Mucosa of descending colon (tissue), 3 donors: ENCODE measurements at places on chromosomes 12 and 14. TPM values are rescaled to one million over a fixed set of nuclear protein-coding genes. Genes with fewer than 3 reads are reported as not detected.

DNA sequence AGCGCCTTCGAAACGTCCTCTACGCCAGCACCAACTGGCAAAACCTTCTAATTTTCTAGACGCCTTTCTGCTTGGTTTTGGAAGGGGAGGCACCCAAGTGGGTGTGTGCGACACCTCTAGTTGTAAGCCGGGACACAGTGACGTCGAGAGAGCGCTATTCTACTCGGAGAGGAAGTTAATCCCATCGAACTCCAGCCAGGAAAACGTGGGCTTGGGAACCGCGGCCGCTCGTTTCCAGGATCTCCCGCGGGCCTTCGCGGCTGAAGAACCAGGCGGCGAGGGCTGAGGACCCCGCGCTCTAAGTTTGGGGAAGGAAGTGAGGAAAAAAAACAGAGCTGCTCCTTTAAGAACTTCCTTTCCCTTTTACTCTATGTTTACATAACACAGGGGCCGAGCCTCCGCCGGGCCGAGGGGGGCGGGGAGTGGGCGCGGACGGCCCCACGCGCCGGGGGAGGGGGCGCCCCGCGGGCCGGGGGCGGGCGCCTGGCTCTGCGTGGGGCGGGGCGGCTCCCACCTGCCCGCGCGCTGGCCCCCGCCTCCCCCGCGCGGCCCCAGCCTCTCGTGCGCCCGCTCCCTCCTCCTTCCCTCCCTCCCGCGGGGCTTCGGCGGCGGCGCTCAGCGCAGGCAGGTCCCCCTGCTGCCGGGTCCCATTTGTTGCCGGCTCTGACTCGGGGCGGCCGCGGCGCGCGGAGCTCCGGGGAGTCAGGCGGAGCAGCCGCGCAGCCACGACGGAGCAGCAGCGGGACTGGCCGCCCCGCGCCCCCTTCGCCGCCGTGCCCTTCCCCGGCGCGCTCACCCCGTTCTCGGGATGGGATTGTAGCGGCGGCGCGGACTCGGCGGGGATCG is at the start of gene PELI2:
Gene PELI2, plus strand, starts transcription at position 647 of the 846 bp plus-strand sequence. CDS start 250 bp downstream, outside the sequence.
- DNase-seq = peak; percentile 73

- no peak for DNase-seq
Measured at GRCh38 chr12:98754095-98754494, 109.0 kb downstream of the APAF1 start.

SAMD15 gene
- total RNA-seq = 0.43 TPM

DNA sequence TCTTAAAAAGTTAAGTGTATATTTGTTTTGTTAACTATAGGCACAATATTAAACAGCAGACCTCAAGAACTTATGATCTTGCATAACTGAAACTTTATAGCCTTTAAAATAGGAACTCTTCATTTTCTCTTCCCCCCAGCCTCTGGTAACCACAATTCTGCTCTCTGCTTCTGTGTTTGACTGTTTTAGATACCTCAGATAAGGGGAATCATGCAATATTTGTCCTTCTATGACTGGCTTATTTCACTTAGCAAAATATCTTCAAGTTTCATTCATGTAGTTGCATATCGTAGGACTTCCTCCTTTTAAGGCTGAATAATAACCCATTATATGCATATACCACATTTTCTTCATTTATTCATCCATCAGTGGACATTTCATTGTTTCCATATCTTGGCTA is 131.3 kb downstream of the PTPRO start:
- no peak for DNase-seq

DNA sequence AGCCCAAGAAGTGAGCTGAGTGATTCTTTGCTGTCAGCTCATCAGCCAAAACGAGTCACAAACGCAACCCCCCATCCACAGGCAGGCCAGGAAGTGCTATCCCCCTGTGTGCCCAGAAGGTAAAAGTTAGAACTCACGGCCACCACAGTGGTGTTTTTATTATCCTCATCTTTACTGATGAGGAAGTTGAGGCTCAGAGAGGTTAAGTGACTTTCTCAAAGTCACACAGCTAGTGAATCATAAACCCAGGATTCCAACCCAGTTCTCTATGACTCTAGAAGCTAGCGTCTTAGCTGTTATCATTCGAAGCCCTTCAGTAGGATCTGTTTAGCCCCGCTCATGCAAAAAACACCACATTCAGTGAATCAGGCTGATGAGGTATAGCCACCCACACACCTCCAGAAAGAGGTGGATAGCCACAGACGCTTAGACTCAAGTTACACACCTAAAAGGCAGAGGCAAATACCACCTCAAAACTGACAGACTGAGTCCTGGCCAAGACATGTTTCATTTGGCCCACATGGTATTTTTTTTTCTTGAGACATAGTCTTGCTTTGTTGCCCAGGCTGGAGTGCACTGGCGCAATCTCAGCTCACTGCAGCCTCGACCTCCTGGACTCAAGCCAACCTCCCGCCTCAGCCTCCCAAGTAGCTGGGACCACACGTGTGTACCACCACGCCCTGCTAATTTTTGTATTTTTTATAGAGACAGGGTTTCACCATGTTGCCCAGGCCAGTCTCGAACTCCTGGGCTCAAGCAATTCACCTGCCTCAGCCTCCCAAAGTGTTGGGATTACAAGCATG is 100.7 kb downstream of the SCARB1 start:
- DNase-seq = no peak

KCNA5 gene
- total RNA-seq = 0.20 TPM

CCDC60 gene
- 3.5 TPM for total RNA-seq

C12orf57 gene
- 175 TPM for total RNA-seq

GRCh38 chr12:54612225-54612750 is 22.4 kb downstream of the LACRT start:
- no peak for DNase-seq

PTCSC3 gene
- not detected for total RNA-seq

SMCO2 gene
- total RNA-seq = not detected

TOMM20L gene
- not detected for total RNA-seq

- peak; percentile 49 for DNase-seq
Measured at GRCh38 chr12:122825773-122826724, 9.2 kb upstream of the HIP1R start.

KRT73 gene
- total RNA-seq = not detected

FOXG1 gene
- total RNA-seq = not detected

DNA sequence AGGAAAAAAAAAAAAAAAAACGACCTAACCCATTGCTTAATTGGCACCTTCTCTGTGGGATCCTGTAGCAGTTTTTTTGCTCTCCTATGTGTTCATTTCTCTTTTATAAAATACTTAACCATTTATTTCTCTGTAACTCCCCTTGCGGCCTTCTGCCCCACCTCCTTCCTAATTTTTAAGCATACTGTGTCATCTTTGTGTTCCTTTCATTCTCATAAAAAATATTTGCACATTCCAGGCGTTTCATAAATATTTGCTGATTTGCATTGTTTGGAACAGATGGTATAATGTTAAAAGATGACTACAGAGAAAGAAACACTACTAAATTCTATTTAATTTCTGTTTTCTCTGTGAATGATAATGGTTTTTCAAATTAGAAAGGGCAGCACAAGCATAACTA is 77.9 kb downstream of the NPAS3 start:
- DNase-seq = no peak

DNA sequence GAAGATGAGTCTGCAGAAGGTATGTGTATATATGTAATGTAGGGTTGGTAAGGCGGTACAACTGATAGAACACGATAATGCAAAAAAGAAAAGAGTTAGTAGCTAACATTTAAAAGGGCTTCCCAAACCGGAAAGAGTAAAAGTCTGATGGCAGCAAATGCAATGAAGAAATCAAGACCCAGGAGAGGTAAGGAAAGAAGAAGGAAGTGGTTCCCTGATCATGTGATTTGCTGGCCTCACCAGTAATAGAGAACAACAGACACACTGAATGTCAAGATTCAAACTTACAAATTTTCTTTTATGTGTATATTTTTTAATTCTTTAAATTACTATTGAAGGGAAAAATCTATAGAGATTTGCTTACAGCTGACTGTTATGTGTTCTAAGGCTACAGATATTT is 18.4 kb downstream of the ZFC3H1 start:
- DNase-seq = no peak

DNA sequence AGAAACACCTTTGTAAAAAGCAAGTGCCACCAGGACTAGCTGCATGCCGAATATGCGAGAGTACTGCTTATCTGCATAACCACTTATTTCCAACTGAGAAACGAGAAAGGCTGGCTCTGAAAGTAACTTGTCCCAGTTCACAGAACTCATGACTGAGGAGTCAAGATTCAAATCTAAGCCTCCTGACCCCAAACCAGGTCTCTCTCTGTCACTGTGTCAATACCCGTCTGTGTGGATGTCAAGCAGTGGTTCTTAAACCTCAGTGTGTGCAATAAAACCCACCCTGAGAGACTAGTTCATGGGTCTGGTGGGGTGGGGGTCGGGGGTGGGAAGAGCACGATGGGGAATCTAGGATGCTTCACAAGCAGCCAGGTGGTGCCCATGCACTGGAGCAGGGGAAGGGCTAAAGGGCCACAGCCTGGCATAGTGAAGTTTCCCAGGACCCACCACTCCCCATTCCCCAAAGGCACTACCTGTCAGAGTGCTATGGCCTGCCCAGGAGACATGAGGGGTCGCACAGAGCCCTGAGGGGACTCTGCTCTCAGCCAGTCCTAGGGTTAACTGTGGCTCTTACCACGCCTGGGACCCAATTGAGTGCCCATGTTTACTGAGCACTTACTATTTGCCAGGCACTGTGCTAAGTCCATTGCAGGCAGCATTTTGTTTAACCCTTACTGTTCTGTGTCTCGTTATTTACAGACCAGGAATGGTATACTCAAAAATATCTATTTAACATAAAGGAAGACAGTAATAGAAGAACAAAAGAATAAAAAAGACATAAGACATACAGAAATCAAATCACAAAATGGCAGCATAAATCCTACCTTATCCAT is 33.4 kb upstream of the PNMA1 start:
- no peak for DNase-seq

ADAM21 gene
- total RNA-seq = not detected

DNA sequence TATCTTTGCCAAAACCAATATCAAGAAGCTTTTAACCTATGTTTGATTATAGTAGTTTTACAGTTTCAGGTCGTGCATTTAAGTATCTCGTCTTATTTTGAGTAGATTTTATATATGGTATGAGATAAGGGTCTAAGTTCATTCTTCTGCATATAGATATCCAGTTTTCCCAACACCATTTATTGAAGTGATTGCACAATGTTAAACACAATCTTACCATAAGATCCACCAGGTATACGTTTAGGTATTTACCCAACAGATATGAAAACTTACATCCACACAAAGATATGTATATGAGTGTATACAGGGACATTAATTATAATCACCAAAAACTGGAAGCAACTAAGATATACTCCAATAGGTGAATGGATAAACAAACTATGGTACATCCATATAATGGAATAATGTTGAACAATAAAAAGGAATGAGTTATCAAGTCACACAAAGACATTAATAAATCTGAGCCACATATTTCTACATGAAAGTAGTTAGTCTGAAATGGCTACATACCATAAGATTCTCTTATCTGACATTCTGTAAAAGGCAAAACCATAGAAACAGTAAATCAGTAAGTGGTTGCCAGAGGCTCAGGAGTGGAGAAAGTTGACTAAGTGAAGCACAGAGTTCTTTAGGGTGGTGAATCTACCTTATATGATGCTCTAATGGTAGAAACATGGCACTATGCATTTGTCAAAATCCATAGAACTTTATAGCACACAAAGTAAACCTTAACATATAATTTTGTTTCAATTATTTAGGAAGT is 222.6 kb downstream of the NUAK1 start:
- no peak for DNase-seq

KLRK1 gene
- total RNA-seq = 4.4 TPM

CPNE6 gene
- 0.14 TPM for total RNA-seq

- DNase-seq = no peak
Measured at GRCh38 chr12:21239866-21240265, 94.9 kb downstream of the SLCO1A2 start.

GRCh38 chr12:118061873-118062843 is 1.2 kb upstream of the WSB2 start:
- peak; percentile 66 for DNase-seq

DNA sequence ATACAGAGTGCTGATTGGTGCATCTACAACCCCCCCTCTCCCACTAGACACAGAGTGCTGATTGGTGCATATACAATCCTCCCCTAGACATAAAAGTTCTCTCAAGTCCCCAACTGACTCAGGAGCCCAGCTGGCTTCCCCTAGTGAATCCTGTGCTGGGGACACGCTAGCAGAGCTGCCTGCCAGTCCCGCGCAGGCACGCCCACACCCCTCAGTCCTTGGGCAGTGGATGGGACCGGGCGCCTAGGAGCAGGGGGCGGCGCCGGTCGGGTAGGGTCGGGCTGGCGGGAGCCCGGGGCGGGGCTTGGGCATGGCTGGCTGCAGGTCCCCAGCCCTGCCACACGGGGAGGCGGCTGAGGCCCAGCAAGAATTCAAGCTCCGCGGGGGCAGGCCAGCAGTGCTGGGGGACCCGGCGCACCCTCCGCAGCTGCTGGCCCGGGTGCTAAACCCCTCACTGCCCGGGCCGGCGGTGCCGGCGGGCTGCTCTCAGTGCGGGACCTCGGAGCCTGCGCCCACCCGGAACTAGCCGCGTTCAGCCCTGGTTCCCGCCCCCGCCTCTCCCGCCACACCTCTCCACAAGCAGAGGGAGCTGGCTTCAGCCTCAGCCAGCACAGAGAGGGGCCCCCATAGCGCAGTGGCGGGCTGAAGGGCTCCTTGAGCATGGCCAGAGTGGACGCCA is 64.3 kb upstream of the DDHD1 start:
- peak; percentile 78 for DNase-seq

DNA sequence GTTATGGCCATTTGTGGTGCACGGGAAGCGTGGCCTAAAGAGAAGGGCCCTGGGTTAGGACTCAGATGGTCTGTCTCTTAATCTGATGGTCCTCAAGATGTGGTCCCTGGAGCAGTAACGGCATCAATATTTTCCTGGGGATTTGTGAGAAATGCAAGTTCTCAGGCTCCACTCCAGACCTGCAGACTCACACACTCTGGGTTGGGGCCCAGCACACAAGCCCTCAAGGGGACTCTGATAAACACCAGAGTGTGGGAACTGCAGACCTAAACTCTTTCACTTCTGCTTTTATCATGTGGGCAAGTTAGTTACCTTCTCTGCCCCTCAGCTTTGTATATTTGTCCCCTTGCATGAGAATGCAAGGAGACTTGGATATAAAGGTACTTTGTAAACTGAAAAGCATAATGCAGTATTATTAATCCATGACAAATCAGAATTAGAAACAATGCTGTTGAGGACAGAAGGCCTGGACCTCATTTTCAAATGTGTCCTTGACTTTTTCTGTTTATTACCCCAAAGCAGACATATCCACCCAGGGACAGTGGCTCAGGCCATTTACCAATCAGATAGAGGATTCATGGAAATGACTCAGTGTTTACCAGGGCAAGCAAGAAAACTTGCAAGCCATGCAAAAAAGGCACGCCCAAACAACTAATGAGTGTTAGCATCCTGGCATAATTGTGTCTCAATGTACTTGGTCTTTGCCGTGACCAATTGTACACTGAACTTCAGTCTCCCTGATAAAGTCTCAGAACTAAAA is 157.0 kb downstream of the ASCL1 start:
- no peak for DNase-seq

MDP1 gene
- total RNA-seq = 11.1 TPM

GPR135 gene
- total RNA-seq = 4.9 TPM

GRCh38 chr12:83102499-83102898 is 415.8 kb downstream of the TMTC2 start:
- no peak for DNase-seq
